ENCODE measurements at places on chromosomes 7 and 10.

- DNase-seq = no peak
These were observed 11.6 kb upstream of the DNMBP start for GRCh38 chr10:100021322-100021721.

GRCh38 chr10:16478801-16479200 is 42.0 kb downstream of the PTER start:
- DNase-seq = no peak

- DNase-seq = no peak
These were observed 69.0 kb downstream of the CFAP46 start for GRCh38 chr10:132873395-132873794.

- no peak for DNase-seq
These were observed 66.9 kb downstream of the MTPAP start for GRCh38 chr10:30282221-30282620.

DNA sequence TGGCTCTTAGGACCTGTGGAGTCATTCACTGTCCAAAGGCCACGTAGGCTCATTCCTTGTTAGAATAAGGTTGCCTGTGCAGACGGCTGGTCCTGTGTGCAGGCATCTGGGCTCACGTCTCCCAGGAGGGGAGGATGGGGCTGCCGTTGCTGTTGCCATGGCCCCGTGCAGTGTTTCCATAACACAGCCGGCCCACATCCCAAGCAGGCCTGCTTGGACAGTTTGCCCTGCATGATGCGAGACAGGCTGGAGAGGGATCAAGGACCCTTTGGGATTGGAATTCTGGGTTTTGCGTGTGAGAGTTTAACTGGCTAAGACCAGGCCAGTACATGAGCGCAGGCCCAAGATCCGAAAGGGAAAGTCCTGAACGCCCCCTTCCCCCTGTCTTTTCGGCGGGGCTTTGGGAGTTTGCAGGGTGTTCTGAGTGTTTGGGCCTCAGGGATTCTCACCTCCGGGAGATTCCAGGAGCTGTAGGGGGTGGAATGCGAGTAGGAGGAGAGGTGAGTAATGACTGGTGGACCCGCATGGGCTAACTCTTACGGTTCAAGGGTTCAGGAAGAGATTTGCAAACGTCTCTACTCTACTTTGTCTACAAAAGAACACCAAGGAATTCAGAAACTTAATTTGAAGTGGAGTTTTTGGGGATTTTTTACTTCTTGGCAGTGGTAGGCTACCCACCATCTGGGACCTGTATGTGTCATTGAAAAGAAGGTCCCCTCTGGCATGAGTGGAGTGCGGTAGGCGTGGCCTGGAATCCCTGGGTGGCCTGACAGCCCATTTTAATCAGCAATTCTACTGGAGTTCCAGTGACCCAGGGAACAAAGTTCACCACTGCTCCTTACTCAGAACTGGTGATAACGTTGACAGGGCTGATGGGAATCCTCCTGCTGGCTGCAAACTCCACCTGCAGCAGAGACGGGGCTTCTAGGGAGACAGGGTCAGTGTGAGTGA is 125.4 kb downstream of the ITIH5 start:
- DNase-seq = no peak

DNA sequence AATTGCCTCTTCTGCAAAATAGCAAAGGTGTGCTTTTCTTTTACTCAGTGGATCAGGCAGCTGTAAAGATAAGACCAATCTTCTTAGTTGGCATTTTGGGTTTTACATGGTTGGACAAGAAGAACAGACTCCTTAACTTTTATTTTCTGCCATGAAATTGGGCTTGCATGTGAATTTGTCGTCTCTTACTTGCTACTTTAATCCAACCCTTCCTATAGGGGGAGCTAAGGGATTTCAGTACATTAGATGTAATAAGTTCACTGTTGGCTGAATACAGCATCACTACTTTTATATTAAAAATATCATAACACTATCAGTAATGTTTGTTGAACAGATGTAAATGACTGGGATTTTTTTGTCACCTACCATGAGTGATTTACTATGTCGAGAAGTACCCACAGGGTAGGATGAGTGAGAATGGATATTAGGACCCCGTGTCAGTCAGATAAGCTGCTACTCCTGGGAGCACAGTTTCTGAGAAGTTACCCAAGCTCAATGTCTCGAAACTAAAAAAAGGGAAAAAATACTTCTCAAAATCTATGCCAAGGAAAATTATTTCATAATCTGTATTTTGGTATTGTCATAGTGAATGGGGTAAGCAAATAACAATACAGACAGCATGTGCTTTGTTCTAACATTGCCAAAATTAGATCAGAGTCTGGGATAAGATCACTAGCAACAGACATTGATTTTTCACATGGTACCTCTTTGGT is 127.4 kb upstream of the AGR3 start:
- no peak for DNase-seq

DNA sequence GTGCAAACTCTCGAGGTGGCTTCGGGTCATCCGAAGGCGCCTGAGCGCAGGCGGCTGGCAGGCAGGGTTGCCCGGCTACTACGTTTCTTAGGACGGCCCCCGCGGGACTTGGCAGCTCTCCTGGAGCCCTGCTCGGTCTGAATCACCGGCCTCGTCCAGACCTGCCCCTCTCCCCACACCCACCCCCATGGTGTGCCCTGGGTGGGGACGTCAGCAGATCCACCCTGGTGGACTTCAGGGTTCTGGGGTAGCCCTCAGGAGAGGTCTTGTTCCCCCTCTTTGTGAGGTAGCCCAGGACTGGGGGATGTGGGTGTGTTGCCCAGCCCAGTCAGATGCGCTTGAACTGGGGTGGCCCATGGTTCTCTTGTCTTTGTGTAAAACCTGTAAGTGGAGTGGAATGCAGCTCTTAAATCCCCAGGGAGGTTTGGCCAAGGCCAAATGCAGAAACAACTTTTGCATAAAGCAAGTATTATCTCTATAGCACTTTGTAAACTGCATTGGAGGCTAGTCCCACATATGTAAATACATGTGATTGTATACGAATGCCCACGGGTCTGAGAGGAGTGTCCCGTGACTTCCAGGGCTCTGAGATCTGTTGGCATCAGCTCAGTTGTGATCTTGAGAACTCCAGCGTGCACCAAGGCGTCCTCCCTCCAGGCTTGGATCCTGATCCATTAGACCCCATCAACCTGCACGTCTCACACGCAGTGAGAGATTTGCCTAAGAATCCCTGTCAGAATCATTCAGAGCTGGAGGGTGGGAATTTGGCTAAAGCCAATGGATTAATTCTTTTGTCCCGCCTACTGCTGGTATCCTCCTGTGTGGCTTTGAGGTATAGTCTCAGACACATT is 1.8 kb downstream of the PFKFB3 start:
- no peak for DNase-seq

GRCh38 chr7:72170475-72170874 is 241.7 kb downstream of the CALN1 start:
- DNase-seq = no peak

- DNase-seq = no peak
These were observed 23.6 kb upstream of the ITGB8 start for GRCh38 chr7:20307119-20307518.

- DNase-seq = no peak
These were observed 4.5 kb downstream of the GRID1 start for GRCh38 chr10:86362129-86362527.

GRCh38 chr10:113687037-113687436 is 7.3 kb downstream of the CASP7 start:
- no peak for DNase-seq

Measured in stimulated activated CD8-positive, alpha-beta memory T cell treated with anti-CD3 and anti-CD28 coated beads, Interleukin-7, amount 100 ng/mL, for 24 hours (primary cell).